ENCODE measurements at places on chromosomes 2 and 18.
A peak's percentile ranks its signal among the peaks of the same experiment; 100 is the strongest.

DNA sequence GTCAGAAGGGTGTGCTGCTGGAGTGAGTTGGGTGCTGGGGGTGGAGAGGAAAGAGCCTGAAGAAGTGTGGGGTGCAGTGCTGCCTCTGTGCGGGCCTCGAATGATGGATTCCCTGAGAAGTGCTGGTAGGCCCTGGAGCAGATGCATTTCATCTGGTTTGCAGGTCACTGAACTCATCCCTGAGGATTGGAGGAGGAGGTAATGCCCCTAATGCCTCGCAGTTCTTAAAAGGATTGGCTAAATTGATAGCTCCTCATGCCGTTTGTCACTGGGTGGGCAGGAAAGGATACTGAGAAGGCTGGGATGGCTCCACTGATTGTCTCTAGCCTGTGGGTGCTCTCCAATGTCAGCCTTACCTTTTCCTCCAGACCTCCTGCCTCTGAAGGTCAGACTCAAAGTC lies 74.1 kb downstream of the CTIF start:
- DNase-seq: no peak

GRCh38 chr18:36798738-36799473 lies 29.9 kb downstream of the TPGS2 start:
- DNase-seq: no peak

GRCh38 chr2:42828487-42829425 lies 36.4 kb upstream of the HAAO start:
- peak; percentile 82 for DNase-seq

DNA sequence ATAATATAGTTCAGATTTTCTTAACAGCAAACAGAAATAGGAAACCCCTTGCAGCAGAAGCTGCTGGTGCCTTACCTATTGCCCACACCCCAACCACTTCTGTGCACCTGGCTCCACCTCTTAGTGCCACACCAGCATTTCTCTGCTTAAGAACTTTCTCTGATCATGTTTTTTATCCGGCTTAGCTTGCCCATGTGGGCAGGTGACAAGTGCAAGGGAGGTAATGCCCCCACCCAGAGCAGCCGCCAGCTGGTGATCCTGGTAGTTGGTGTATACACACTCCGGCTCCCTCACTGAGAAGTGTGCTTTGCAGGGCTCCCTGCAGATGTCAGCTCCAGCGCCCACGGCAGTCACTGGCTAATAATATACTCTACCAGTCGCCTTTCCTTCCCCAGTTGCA lies 126.3 kb downstream of the ALPK2 start:
- DNase-seq: no peak

DNA sequence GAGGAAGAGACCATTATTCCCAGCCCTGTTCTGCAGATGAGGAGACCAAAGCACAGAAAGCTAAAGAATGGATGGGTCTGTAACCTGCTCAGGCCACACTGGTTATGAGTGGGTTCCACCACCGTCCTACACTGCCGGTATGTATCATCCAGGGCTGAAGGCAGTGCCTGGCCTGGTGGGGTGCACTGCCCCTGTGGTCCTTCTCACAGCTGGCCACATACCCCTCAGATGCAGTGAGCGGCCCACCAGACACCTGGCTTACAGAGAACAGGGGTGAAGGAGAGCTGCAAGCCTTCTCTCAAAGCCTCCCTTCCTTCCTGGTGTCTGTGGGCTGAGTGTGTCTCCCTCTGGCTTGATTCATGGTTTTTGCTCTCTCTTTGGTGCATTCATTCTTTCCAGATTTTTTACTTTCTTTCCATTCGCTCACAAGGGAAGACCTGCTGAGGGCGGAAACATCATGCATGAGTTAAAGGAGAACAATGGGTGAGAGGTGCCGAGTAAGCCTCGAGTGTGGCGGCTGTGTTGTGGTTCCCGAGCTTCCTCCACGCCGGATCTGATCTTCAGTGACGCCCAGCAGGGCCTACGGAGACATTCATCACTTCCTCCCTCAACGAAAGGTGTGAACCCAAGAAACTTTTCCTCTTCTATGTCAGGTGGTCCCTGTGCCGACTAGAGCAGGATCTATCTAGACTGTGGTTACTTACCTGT lies 62.1 kb upstream of the REL start:
- DNase-seq: peak; percentile 31

DNA sequence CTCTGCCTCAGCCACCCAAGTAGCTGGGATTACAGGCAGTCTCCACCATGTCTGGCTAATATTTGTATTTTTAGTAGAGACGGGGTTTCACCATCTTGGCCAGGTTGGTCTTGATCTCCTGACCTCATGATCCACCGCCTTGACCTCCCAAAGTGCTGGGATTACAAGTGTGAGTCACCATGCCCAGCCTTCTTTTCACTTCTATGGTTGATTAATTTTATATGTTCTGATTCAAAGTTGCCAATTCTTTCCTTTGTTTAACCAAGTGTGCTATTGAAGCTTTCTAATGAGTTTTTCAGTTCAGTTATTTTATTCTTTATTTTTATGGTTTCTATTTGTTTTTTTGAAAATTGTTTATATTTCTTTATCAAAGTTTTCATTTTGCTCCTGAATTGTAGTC lies 133.1 kb upstream of the KCNJ3 start:
- DNase-seq: no peak

DNA sequence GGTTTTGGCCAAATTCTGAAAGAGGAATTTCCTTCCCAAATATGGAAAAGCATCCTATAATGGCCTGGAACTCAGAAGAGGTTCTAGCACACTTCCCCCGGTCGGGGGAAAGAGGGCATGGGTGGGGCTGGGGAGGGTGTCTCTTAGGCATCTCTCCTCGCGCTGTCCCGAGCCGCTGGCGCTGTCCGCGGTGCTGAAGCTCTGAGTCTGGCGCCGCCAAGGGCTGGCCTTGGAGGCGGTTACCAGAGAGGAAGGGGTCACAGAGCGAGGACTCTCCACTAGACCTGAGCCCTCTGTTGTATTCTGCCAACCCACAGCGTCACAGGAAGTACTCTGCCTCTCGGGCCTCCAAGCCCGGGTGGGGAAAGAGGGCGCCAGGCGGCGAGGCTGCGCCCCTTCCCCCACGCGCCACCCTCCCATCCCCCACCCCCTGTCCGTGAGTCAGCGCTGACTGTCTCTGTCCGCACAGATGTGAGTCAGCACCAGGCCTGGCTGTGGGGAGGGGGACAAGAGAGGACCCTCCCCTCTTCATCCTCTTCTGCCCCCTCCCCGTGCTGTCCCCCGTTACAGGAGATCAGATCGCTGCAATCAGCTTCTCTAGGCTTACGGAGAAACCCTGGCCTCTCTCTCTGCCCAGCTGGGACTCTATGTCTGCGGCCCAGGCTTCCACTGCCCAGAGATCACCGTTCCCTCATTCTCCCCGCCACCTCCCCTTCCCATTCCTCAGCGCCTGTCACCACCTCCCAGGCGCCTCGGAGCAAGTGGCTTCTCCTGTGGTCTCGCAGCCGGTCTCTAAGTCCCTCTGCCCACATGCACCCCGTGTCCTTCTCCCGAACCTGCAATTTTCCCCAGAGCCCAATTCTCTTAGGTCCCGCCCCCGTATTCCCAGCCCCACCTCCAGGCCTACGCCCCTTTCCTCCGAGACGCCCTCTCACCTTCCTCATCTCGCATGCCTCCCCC lies 779 bp downstream of the PTPRN start:
- DNase-seq: peak; percentile 68

GRCh38 chr2:205865905-205866441 lies 183.7 kb downstream of the NRP2 start:
- no peak for DNase-seq

- no peak for DNase-seq
These were observed 41.1 kb downstream of the ACVR1C start for GRCh38 chr2:157587576-157587975.

DNA sequence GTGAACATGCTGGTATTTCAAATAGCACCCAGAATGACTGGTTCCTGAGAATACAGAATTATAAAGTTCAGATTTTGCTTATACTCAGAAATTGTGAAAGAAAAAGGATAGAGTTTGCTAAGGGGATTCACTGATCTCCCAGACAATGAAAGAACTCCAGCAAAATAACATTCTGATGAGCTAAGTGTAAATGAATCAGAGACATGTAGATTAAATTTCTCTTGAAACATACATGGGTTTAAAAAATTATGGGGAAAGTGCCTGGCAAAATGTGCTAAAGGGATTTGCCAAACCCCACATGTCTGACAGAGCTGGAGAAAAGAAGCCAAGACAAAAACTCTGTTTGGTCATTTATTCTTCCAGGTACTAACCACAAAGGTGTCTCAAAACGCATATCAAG lies 116.3 kb downstream of the FTCDNL1 start:
- no peak for DNase-seq

DNA sequence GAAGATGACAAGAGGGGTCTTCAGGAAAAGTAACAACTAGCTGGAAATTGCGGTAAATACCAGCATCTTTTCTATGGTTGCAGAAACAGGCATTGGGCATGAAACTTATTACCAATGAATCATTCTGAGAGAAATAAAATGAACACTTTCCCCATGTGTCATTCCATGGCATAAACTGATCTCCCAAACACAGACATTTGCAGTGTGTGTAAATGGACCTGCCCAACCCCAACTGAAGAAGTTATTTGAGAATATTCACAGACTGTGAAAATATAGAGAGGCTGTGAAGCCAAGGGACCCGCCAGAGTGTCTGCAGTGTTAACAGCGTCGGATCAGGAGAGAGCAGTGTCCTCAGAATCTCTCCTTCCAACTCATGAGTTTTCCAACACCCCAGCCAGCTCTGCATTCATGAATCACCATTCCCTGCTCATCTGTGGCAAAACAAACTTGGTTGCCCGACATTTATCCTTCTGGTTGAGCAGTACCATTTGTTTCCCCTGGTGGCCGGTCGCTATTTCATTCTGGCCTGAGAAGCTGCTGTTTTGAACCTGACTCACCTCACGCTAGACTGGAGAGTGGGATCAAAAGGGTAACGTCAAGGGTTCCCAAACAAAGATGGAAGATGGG lies 238.4 kb downstream of the PID1 start:
- no peak for DNase-seq

DNA sequence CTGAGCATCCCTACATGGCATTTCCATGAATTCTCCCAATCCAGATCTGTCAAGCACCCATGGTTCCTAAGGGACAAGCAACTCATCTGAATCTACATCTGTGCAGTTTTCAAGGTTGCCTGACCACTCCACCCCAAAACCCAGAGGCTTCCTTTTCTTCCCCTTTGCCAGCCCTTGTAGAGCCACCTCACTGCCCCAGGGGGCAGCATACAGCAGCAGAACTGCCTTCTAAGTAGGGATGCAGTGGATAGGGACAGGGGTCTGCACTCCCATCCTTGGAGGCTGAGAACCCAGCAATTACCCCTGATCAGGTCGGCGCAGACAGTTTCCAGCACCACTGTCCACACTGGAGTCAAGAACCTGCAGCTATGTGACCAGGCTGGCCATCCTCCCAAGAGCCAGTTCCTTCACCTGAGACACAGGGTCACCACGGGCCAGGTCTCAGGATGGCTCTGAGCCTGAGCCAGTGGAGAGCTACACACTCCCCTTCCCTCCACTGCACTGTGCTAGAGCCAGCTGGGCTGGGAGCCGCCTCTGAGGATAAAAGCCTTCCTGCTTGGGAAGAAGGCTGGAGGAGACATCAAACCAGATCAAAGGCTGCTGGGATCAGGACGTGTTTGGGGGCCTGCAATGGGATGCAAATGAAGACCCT lies 283.1 kb downstream of the CELF4 start:
- DNase-seq: no peak

- no peak for DNase-seq
These were observed 84.0 kb upstream of the DSEL start for GRCh38 chr18:67600181-67601180.

GRCh38 chr2:120847700-120848321 lies 112.1 kb downstream of the GLI2 start:
- DNase-seq: no peak

DNA sequence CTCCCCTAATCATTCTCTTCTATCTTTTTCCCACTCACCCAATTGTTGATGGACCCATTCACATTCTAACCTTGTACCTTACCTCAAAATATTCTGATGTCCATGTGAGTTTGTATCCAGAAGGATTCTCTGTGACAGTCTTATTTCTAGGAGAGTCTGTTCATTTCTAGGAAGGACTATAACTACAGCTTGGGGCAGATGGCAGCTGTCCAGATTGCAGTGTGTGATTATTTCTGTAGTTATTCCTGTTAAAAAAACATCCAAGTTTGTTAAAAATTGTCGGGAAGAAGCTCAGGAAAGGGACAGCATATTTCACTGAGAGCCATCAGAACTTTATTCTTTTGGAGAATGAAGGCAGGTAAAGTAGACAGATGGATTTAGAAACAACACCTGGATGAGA lies 142.6 kb downstream of the RAPGEF4 start:
- DNase-seq: no peak

- no peak for DNase-seq
These were observed 446.3 kb downstream of the ADCYAP1 start for GRCh38 chr18:1350931-1351450.

- DNase-seq: no peak
These were observed 66.4 kb downstream of the OSR1 start for GRCh38 chr2:19292007-19292406.

DNA sequence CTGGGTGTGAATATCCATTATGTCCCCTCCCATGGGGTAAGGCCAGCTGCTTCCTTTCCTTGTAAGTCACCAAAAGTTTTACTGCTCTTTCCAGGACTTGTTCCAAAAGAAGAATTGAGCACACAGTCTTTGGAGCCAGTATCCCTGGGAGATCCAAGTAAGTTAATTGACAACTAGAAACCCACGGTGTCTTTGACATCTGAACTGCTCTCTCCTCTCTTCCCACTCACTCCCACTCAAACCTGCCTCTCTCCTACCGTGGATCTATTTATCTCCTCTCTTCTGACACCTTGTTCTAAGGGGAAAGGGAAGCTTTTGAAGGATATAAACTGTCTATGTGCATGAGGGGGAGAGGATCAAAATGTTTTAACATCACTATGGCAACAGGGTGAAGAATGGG lies 86.7 kb downstream of the VIT start:
- no peak for DNase-seq

GRCh38 chr18:48195787-48196186 lies 213.4 kb downstream of the ZBTB7C start:
- DNase-seq: no peak

DNA sequence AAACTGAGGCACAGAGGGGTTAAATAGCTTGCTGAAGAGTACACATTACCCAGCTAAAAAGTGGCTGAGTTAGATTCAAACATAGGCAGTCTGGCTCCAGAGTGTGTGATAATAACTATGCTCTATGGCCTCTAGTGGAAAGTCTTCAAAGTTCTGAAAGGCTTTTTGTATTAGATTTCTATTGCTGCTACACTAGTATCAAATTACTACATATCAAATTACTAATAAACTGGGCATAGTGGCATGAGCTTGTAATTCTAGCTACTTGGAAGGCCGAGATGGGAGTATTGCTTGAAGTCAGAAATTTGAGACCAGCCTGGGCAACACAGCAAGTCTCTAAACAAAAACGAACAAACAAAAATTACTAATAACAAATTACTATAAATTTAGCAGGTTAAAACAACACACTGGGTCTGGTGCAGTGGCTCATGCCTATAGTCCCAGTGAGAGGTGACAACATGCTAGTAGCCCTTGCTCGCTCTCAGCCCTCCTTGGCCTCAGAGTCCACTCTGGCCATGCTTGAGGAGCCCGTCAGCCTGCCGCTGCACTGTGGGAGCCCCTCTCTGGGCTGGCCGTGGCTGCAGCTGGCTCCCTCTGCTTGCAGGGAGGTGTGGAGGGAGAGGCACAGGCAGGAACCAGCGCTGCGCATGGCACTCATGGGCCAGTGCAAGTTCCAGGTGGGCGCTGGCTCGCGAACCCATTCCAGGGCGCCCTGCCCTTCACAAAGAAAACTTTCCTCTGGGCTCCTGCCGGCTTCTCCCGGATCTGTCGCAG lies 38.2 kb upstream of the TWSG1 start:
- no peak for DNase-seq

Measured in B cell (primary cell).